ENCODE measurements at places on chromosomes 1 and 21. TPM values are rescaled to one million over a fixed set of nuclear protein-coding genes. Genes with fewer than 3 reads are reported as not detected.

LCE3E gene
- not detected for total RNA-seq

CD34 gene
- total RNA-seq, result 42.5 TPM

MCOLN3 gene
- total RNA-seq, result 3.0 TPM

FLG gene
- total RNA-seq, result 0.05 TPM

S100A2 gene
- 26.2 TPM for total RNA-seq

SPRR1B gene
- total RNA-seq, result not detected

KIRREL1 gene
- total RNA-seq, result 48.6 TPM

NR1I3 gene
- total RNA-seq, result not detected

CLCA4 gene
- 38.1 TPM for total RNA-seq

CNR2 gene
- total RNA-seq, result 0.11 TPM

THEM5 gene
- not detected for total RNA-seq

PRKAA2 gene
- 19.5 TPM for total RNA-seq

YY1AP1 gene
- 166 TPM for total RNA-seq

AKIRIN1 gene
- 35.2 TPM for total RNA-seq

VHLL gene
- total RNA-seq, result not detected

LCE2A gene
- not detected for total RNA-seq

C1orf50 gene
- total RNA-seq, result 5.1 TPM

MPL gene
- not detected for total RNA-seq

SMIM1 gene
- not detected for total RNA-seq

KCNH1 gene
- total RNA-seq, result 2.0 TPM

DIO1 gene
- not detected for total RNA-seq

SLC30A1 gene
- 37.2 TPM for total RNA-seq

SEC22B gene
- total RNA-seq, result 81.6 TPM

CYB561D1 gene
- total RNA-seq, result 4.0 TPM

CD84 gene
- 5.3 TPM for total RNA-seq

SERINC2 gene
- 8.9 TPM for total RNA-seq

PLA2G2F gene
- total RNA-seq, result 1.3 TPM

TCHH gene
- not detected for total RNA-seq

ITLN2 gene
- not detected for total RNA-seq

RAP1GAP gene
- 4.0 TPM for total RNA-seq

SELE gene
- 6.6 TPM for total RNA-seq

AMY1B gene
- not detected for total RNA-seq

EPHA8 gene
- not detected for total RNA-seq

TMPRSS3 gene
- total RNA-seq, result not detected

FCRL5 gene
- total RNA-seq, result 0.11 TPM

OR2T6 gene
- not detected for total RNA-seq

AGT gene
- 8.7 TPM for total RNA-seq

UBXN10 gene
- total RNA-seq, result 2.4 TPM

OLIG2 gene
- total RNA-seq, result not detected

FLG2 gene
- not detected for total RNA-seq

PLA2G4A gene
- total RNA-seq, result 36.8 TPM

GLIS1 gene
- total RNA-seq, result 0.42 TPM

TDRD10 gene
- 1.4 TPM for total RNA-seq

LAMC1 gene
- total RNA-seq, result 279 TPM

PGLYRP4 gene
- not detected for total RNA-seq

CFHR5 gene
- total RNA-seq, result not detected

FAM163A gene
- total RNA-seq, result 0.53 TPM

NUCKS1 gene
- total RNA-seq, result 287 TPM

NCF2 gene
- total RNA-seq, result 8.6 TPM

TUT4 gene
- total RNA-seq, result 145 TPM

All from urinary bladder (tissue), 4 donors.